ENCODE measurements at places on chromosomes 11 and 22.
A peak's percentile ranks its signal among the peaks of the same experiment; 100 is the strongest.

- DNase-seq, result no peak
Observed at GRCh38 chr11:111176603-111177002, 68.9 kb upstream of the POU2AF2 start.

DNA sequence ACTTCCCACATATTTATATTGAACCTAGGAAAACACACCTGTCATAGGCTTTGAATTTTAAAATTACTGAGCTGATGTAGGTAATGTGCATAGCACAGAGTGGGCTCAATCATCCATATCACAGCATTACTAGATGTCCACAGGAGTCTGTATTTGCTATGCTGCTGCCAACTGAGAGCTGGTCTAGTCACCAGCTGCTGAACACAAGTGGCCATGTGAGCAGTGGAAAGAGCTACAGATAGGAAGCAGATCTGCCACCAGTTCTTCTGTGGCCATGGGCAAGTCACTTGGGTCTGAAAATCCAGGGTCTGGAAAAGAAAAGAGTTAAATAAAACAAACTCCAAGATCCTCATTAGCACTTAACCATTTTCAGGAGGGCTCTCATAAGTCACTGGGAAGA, 91.8 kb downstream of the APIP start:
- no peak for DNase-seq

DNA sequence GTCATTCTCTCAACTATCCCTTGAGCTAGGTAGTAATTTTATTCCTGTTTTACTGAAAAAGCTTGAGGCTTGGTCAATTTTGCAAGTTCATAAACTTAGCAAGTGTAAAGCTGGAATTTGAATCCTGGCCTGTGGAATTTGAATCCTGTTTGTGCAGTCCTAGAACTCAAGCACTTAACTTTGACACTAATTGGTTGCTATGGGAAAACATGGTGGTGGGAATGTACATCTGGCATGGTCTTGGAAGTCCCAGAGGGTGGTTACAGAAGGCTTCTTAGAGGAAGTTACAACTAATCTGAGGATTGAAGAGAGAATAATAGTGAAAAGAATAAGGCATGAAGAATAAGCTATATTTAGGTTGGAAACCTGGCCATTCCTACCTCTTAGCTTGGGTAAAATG, 66.5 kb upstream of the LIN7C start:
- no peak for DNase-seq

GRCh38 chr11:75563978-75564552, 2.0 kb downstream of the SERPINH1 start:
- no peak for DNase-seq

- DNase-seq, result no peak
Observed at GRCh38 chr22:34068001-34068400, 147.7 kb upstream of the LARGE1 start.

- DNase-seq, result no peak
Observed at GRCh38 chr11:102429691-102430090, 22.9 kb downstream of the TMEM123 start.

DNA sequence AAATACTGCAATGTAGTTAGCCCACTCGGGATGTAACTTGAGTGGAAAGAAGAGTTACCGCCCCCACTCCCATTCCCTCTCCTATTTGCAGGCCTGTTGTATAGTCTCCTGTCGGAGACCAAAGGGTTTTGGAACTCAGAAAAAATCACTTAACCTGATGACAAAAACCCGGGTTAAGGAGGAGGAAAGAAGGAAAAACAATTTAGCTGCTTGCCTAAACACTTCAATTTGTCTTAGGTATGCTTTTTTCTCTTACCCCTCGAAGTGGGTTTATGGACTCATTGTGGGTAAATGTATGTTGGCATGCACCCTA, 2.2 kb downstream of the YAP1 start:
- no peak for DNase-seq

DNA sequence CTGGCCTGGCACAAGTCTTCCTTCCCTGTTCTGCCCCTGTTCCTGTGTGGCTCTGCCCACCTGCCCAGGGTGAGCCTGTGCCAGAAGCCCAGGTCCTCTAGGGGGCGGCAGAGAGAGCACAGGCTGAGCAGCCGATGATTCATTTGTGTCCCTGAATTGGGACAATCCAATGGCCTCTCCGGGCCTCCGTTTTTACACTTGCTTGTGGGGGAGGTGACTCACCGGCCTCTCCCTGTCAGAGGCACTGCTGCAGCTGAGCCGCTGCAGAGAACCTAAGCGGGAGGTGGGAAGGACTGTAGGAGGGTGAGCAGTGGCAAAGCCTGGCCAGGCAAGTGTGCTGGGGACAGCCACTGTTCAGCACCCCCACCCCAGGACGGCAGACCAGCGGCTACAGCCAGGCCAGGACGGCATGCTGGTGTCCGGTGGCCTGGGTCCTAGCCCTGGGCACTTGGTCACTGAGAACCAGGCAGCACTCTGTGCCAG, 65.2 kb upstream of the LMO1 start:
- peak; percentile 89 for DNase-seq

- DNase-seq, result no peak
Observed at GRCh38 chr11:44598831-44599230, 33.4 kb downstream of the CD82 start.

DNA sequence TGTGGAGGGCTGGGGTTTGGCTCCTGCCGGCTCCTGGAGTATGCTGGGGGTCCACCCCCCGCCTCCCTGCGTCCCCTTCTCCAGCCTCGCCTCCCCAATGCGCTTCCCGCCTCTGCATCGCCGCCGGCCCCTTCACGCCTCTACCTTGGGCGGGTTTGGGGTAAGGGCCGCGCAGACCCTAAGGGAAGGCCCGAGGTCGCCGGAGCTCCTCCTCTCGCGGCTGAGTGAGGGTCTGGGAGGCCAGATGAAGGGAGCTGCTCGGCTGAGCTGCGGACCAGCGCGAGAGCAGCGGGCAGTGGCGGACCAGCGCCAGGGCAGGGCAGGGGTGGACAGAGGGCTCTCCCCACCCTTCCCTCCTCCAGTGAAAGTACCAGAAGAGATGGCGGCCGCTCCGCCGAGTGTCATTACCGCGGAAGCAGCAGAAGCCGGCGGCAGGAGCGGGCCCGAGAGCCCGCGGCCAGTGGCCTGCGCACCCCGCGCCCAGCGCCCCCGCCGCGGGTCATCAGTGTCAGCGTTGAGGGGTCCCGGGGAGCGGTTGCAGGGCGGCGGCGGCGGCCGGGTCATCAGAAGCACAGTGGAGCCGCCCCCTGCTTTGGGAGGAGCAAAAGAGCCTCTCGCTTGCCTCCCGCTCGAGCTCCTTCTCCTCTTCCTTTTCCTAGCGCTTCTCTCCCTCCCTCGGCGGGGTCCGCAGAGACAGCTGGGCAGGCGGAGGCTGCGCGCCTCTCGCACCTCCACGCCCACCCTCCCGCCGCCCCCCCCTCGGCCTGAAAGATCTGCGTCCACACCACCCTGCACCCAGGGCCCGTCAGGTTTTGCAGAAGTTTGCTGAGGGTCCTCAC, 255.6 kb upstream of the CADM1 start:
- DNase-seq, result no peak

- no peak for DNase-seq
Observed at GRCh38 chr22:17982572-17983141, 41.7 kb downstream of the MICAL3 start.

DNA sequence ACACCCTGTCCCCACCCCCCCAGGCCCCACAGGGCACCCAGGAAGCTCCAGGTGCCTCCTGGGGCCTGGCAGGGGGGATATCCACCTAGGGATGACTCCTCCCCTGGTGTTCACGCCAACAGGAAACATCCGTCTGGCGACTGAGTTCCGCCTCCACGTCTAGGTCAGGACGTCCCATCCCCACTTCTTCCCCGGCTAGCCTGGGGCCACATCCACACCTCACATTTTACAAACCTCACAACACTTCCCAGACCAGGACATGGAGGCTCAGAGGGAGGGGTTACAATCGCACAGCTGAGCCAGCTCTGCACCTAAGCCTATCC, 21.0 kb downstream of the MAFF start:
- no peak for DNase-seq

- no peak for DNase-seq
Observed at GRCh38 chr11:15967966-15968365, 388.4 kb downstream of the SOX6 start.

GRCh38 chr11:35185696-35186095, 46.7 kb downstream of the CD44 start:
- DNase-seq, result no peak

- DNase-seq, result no peak
Observed at GRCh38 chr22:32788904-32789624, 12.4 kb upstream of the TIMP3 start.

DNA sequence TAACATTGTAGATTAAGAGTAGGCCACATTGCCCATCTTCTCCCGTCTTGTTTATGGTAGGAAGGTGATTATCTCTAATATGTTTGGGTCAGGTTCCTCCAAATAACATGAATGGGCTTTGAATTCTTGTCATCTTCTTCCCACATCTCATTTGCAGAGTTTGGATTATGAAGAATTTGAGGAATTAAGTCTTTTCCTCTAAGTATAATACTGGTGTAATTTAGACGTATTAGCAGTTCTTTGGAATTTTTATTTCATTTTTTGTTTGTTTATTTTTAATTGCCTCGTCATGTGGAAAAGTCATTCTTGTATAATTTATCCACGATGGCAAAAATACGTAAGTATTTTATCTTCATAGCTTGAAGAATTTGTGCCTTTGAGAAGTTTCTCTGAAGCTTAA, 73.4 kb downstream of the ARHGEF12 start:
- DNase-seq, result no peak

- no peak for DNase-seq
Observed at GRCh38 chr11:134583397-134583990, 171.5 kb upstream of the B3GAT1 start.

DNA sequence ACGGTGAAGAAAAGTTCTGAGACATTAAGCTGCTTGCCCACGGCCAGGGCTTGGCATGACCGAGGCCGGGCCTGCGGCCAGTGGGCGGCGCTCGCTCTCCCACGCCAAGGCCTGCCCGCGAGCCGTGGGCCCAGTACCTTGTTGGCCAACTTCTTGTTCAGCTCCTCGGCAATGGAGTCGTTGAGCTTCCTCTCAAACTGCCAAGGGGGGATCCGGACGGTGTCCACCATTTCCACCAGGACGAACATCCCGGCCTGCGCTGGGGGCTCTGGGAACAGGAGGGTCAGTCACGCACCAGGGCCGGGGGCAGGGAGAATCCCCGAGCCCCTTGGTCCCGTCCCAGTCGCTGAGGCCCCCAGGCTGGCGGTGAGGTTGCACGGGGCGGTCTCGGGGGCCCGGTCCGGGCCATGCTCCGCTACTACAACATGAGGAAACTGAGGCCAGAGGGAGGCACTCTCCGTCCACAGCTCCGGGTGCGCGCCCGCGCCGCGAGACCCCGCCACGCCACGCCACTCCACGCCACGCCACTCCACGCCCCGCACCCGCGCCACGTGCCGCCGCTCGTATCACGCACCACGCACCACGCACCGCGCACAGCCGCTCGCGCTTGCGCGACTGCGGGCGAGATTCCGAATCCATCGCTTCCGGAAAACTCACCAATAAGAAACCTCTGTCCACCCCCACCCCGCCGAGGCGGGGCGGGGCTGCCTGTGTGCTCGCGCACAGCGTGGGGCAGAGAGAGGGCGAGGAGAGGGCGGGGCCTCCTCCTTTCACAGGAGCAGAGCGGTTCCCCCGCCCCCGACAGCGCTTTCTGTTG, at the start of gene POLR3H:
Gene POLR3H (minus strand): TSS at position 617 of the 817 bp plus-strand sequence. CDS start 369 bp downstream, at position 248.
- peak; percentile 95 for DNase-seq

DNA sequence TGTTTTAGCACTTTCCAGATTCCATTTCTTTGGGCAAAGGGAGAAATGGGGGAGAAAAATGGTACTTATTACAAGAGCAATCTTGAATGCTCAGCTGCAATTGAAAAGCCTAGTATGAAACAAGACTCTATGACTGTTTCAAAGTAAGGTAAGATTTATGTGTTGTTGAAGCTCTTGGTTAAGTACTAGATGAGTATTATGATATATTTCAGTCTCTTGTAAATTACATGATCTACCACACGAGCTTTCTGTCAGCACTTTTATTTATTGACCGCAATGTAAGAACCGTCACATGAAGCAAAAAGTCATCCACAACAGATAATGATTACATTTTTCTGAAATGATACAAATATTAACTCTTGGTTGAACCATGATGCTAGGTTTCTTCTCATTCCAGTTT, 906.7 kb upstream of the CHORDC1 start:
- DNase-seq, result no peak

DNA sequence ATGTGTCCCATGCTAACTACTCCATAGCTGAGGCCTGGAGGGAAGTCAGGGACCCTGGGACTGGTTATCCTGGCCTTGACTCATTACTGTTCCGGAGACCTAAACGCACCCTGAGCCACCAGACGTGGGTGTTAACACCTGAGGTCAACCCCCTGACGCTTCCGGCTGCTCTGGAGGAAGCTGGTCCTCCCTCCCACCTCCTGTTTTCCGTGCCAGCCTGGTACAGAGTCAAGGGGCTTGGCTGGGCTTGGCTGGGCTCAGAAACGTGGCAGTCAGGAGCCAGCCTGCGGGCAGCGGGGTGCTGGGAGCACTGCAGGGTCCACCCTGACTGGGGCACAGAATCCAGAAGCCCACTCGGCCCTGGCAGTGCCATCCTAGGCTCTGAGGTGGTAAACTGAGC, 2.6 kb downstream of the TMPRSS4 start:
- no peak for DNase-seq

DNA sequence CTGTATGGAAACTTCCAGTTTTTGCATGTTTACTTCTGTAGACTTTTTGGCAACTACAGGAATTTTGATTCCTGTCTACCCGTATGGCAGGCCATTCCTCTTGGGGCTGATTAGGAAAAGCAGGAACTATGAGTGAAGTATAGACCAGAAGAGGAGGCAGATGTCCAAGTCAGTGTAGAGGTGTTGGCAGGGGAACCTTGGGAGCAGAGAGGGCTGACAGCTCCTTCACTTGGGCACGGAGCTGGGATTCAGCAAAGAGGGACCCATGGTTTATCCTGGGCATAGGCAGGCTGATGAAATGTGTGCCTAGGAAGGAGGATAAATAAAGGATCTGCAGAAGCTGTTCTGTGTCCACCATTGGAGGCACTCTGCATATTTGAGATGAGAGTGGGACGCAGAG, 33.1 kb downstream of the TREH start:
- no peak for DNase-seq

- no peak for DNase-seq
Observed at GRCh38 chr11:35077709-35078469, 61.1 kb upstream of the CD44 start.

DNA sequence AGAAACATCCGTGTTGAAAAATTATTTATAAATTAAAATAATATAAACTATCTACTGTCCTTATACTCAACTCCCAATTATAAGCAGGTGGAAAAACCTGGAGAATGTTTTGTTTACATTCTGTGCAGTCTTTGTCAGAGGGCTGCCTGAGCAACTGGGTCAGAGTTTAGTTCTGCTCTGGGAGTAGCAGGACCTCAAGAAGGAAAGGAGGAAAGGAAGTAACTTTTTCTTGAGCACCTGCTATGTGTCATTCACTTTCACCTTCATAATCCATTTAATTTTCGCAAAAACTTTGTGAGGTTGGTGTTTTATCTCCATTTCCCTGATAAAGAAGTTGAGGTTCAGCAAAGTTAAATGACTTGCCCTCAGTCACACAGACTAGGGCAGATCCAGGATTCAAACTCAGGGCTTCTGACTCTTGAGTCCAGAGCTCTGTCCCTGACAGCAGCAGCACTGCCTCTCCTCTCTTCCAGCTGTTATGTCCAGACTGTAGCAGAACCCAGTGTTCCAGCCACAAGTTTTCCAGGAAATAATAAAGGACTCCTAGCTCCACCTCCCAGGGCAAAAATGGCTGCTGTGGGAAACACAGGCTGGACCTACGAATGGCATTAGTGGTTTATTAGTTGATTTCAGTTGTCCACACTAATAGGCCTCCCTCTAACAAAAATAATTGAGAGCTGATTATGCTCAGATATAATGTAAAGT, 6.4 kb downstream of the CD3E start:
- DNase-seq, result no peak

Data from GM19239 (cell line).